ENCODE measurements at places on chromosomes 1 and 21. TPM values are rescaled to one million over a fixed set of nuclear protein-coding genes. Genes with fewer than 3 reads are reported as not detected.

Gene RNU1-4
- total RNA-seq = 2,232 TPM

Gene ARPC5
- 271 TPM for total RNA-seq

Gene IVL
- total RNA-seq = not detected

Gene EPHA2
- total RNA-seq = not detected

Gene GABPA
- total RNA-seq = 21.3 TPM

Gene MAP3K21
- total RNA-seq = 0.44 TPM

Gene VHLL
- not detected for total RNA-seq

Gene ZMYND12
- total RNA-seq = 0.79 TPM

Gene S100A8
- total RNA-seq = not detected

Gene TMEM200B
- not detected for total RNA-seq

Gene CFHR5
- total RNA-seq = not detected

Gene SPOCD1
- not detected for total RNA-seq

Gene S100B
- total RNA-seq = 8.5 TPM

Gene MAP10
- 3.1 TPM for total RNA-seq

Gene OR6K3
- not detected for total RNA-seq

Gene KCNH1
- not detected for total RNA-seq
